ENCODE measurements at places on chromosomes 16 and 17.

GRCh38 chr17:20122254-20122879 is 113.2 kb downstream of the SPECC1 start:
- DNase-seq: no peak

DNA sequence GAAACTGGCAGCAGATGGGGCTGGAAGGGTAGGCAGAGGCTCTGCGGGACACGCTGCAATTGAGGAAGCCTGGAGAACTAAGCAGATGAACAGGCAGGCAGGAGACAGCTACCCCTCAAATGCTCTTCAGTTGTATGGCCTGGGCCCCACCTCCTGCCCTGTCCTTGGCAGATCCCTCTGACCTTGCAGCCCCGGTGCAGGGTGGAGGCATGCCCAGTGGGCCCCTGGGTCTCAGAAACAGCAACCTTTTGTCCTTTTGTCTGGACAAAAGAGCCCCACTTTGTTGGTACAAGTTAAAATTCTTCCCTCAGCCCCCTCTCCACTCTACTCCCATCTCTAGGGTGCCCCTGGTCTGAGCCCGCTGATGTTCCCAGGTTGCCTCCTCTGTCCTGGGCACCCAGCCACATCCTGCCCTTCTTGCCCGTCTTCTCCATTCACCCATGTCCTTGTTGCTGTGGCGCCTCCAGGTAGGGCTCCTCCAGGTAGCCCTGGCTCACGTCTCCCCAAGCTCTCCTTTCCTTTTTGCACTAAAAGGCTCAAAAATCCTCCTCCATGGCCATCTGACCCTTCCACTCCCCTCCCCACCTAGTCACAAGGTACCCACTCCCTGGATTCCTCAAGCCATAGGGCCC is 136.8 kb downstream of the CLEC16A start:
- DNase-seq: no peak

- no peak for DNase-seq
These were observed 41.2 kb upstream of the NDRG4 start for GRCh38 chr16:58458606-58459343.

DNA sequence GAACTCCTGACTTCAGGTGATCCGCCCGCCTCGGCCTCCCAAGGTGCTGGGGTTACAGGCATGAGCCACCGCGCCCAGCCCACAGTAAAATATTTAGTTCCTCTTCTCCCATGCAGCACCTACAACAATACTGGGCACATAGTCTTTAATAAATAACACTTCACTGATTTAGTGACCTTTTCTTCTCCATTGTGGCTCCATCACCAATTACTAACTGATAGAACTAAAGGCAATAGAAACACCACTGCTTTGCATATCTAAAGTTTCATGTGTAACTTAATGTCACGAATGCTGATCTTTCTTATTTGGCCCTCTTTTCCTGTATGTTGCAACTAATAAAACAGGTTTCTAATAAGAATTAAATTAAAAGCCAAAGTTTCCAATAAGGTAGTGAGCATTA is 38.9 kb downstream of the TRIM37 start:
- no peak for DNase-seq

GRCh38 chr17:42392692-42393415 is 4.6 kb upstream of the STAT3 start:
- peak; percentile 74 for DNase-seq

- DNase-seq: peak; percentile 81
These were observed 349.2 kb upstream of the HSBP1 start for GRCh38 chr16:83458612-83459011.

Data from MCF 10A (cell line).